Activated CD4-positive, alpha-beta T cell treated with anti-CD3 and anti-CD28 coated beads, Interleukin-2, amount 50 U/mL, for 1 hour (primary cell): ENCODE measurements at places on chromosomes 3 and 15.

DNA sequence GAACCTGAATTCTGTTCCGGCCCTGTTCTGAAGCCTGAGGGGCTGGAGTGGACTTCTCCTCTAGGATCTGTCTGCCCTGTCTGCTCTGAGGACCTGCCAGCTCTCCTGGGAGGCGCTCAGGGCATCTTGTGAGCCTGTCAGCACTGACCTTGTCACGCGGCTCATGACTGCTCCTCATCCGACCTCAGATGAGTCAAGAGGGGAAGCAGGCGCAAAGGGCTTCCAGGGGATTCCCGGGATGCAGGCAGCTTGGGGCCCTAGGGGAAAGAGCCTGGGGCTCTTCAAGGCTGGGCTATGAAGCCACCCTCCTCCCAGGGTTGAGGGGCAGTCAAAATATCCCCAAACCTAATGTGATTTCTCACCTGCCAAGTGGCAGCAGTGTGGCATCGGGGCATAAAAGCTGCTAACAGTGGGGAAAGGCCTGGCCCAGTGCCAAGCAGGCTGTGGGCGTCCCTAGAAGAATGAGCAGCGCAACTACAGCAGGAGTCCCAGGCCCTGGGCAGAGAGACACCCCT, 27.6 kb upstream of the ANKDD1A start:
- peak; percentile 69 for DNase-seq

- no peak for DNase-seq
Measured at GRCh38 chr3:195059006-195059350, 212.0 kb downstream of the XXYLT1 start.

- DNase-seq, result no peak
Measured at GRCh38 chr3:194350726-194351071, 429 bp downstream of the CPN2 start.

DNA sequence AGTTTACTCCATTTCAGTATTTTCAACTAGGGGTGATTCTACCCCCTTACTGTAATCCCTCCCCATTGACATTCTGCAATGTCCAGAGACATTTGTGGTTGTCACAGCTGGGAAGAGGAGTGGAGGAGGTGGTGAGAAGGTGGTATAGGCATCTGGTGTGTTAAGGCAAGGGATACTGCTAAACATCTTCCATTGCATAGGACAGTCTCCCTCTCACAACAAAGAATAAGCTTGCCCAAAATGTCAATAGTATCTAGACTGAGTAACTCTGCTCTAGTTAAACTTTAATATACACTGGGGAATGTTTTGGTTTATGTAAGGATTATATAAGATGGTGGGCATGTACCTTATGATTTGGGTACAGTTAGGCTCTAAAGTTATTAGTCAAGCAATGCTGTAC, 737.6 kb downstream of the ROBO1 start:
- no peak for DNase-seq

- DNase-seq, result no peak
Measured at GRCh38 chr3:135806317-135806716, 159.2 kb upstream of the PPP2R3A start.

GRCh38 chr3:41327718-41328117, 128.4 kb downstream of the CTNNB1 start:
- no peak for DNase-seq

DNA sequence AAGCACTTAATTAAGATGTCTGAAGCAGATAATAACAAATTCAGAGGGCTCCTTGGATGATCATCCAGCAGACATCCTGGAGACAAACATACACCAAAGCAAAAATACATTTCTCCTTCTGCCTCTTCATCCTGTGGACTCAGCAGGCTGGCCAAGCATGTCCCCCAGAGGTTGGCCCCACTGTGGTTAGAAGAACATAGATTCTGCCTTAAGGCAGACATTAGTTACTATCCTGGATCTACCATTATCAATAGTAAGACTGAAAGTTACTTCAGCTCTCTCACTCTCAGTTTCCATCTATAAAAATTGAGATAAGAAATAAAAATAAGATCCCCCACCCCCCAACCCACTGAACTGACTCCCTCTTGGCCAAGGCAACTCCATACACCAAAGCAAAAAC, 28.6 kb upstream of the TGFBR2 start:
- DNase-seq, result no peak

GRCh38 chr3:36373084-36373483, 7.2 kb upstream of the STAC start:
- no peak for DNase-seq

GRCh38 chr15:40695469-40695890, 506 bp downstream of the RAD51 start:
- DNase-seq, result no peak

- no peak for DNase-seq
Measured at GRCh38 chr15:65264863-65265430, 21.7 kb downstream of the PARP16 start.

GRCh38 chr3:13157986-13158385, 84.8 kb upstream of the IQSEC1 start:
- no peak for DNase-seq

DNA sequence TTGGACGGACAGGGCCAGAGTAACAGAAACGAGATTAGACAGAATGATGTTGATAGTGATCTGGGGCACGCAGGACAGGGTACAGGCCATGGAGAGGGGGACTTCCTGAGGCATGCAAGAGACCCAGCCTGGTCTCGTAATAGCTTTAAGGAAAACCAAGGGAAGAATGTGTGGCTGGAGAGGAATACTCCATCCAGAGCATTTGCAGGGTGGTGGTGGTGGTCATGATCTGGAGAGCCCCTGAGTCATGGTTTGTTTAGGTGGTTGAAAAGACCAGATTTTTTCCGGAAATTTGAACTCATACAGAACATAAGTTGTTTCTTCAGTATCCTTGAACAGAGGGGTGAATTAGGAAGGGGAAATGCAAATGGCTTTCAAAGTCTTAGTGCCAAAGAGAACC, 138.5 kb downstream of the DUT start:
- DNase-seq, result no peak

- DNase-seq, result no peak
Measured at GRCh38 chr3:182713743-182714517, 79.4 kb upstream of the ATP11B start.

- DNase-seq, result no peak
Measured at GRCh38 chr15:81339321-81339720, 15.4 kb upstream of the STARD5 start.

DNA sequence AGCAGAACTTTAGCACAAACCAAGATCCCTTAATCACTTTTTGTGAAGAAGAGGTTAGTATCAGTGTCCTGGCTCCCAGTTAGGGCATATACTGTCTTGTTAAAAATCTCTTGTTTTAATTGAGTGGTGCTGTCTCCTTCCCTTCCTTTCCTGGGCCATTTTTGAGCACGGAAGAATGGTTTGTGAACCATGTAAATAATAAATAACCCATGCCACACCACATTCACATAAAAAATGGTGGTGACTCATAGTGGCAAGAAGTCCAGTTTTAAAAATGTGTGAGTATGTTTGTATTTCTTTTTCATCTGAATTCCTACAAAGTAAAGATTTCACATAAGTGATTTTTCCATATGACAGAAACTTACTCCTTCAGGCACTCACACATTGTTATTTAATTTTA, 59.1 kb upstream of the SPRED1 start:
- DNase-seq, result no peak

DNA sequence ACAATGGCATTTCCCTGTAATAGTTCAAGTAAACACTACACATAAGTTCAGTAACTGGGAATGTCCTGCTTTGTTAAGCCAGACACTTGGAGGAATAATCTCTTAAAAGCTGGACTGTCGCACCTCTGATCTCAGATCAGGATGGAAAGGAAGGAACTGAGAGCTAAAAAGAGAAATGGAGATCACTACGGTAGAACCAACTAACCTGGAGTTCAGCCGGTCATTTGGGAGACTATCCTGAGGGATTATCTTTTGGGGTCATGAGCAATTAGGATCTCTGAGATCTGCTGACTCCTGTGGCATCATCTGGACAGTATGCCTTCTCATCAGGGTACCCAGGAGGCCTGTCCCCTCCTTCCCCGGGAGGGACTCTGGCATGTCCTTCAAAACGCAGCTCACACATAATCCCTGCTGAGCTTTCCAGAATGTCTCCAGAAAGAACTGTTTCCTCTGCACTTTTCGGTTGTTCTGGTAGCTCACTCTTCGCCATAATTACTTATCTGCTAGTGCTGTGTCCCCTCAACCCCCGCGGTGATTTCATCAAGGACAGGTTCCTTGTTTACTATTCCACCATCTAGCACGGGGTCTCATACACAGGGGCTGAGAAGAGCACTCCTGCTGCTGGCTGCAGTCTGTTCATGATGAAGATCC, 115.6 kb downstream of the SENP2 start:
- DNase-seq, result no peak
